ENCODE measurements at places on chromosomes 5 and 9.

DNA sequence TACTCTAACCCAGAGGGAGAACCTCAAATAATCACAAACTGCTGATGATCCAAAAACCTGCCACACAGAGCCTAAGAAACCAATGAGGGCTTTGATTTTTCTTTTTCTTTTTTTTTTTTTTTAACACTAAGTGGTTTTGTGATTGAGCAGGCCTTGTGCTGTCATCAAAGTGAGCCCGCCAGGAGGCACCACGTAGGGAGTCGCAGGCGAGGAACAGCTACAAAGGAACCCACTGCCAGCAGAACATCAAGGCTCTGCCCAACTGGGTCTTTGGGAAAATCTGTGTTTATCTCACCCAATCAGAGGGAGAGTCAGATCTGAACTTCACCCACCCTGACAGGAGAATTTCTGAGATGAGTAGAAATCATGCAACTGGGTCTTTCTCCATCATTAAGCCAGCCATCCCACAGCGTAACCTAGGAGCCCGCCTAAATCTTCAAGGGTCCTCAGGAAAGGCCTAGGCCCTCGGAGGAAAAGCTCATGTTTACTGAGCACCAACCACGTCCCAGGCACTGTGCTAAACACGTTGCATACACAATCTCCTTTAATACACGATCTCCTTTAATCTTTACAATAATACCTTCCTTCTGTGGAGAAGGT, 126.9 kb upstream of the FSTL4 start:
- DNase-seq = peak; percentile 10
- no peaks in the 10 kb centered on the region for H3K27me3 ChIP-seq
- no peak overlapping the region for H3K4me3 ChIP-seq
- H3K36me3 ChIP-seq = no peaks in the 10 kb centered on the region
- H3K27ac ChIP-seq = no peak overlapping the region

DNA sequence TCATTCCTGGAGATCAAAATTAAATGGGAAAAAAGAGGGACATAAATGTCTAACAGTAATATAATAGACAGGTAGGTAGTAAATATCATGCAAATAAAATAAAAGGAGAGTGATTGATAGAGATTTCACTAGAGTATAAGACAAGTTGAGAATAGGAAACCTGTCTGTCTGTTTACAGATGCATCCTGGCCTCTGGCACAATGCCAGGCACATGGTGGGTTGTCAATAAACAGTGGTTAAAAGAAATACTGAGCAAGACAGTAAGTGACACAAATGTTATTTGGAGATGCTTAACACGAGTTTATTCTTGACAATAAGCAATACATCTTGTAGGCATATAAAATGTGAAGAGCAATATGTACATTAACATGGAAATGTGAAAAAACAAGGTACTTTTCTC, 33.3 kb downstream of the RICTOR start:
- H3K4me1 ChIP-seq = no peaks in the 10 kb centered on the region
- DNase-seq = no peak
- no peak overlapping the region for H3K27ac ChIP-seq
- H3K4me3 ChIP-seq = no peak overlapping the region
- H3K27me3 ChIP-seq = no peaks in the 10 kb centered on the region
- H3K36me3 ChIP-seq = no peaks in the 10 kb centered on the region

- no peaks in the 10 kb centered on the region for H3K36me3 ChIP-seq
- no peaks in the 10 kb centered on the region for H3K27me3 ChIP-seq
- DNase-seq = no peak
- no peak overlapping the region for H3K4me3 ChIP-seq
- H3K27ac ChIP-seq = no peak overlapping the region
Observed at GRCh38 chr5:31934156-31934555, 240.0 kb downstream of the GOLPH3 start.

DNA sequence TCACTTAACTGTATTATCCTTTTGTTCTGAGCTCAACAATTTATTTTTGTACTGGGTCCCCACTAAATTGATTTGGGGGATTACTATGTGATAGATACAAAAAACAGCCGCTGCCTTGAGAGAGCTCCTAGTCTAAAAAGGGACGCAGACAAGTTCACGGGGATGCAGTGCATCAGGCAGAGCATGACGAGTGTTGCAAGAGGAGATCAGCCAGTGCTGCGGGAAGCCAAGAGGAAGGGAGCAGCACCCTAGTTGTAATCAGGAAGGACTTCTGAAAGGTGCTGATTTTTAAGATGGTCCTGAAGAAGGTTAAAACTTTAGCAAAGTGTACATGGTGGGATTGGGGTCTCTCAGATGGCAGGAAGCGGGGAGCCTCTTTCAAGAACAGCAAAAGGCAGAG, 15.8 kb downstream of the GALNT10 start:
- H3K27ac ChIP-seq = no peak overlapping the region
- no peaks in the 10 kb centered on the region for H3K36me3 ChIP-seq
- no peak overlapping the region for H3K4me3 ChIP-seq
- DNase-seq = no peak
- no peaks in the 10 kb centered on the region for H3K27me3 ChIP-seq

DNA sequence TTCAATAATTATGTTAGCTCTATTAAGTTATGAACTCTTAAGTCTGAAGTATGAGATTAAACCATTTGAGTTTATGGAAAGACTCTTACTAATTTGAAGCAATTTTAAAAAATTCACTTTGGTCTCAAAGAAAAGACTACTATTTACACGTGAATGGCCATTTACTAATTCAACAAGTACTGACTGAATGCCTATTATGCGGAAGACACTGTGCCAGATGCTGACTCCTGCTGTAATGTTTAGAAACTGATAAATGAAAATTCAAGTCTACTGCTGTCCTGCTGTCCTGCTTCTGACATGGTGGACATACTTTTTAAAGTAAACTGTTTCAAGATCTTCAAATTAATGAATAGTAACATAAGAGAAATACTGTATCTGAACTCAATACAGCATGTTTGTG, 116.2 kb downstream of the MPDZ start:
- H3K27me3 ChIP-seq = no peaks in the 10 kb centered on the region
- no peak overlapping the region for H3K27ac ChIP-seq
- DNase-seq = no peak

DNA sequence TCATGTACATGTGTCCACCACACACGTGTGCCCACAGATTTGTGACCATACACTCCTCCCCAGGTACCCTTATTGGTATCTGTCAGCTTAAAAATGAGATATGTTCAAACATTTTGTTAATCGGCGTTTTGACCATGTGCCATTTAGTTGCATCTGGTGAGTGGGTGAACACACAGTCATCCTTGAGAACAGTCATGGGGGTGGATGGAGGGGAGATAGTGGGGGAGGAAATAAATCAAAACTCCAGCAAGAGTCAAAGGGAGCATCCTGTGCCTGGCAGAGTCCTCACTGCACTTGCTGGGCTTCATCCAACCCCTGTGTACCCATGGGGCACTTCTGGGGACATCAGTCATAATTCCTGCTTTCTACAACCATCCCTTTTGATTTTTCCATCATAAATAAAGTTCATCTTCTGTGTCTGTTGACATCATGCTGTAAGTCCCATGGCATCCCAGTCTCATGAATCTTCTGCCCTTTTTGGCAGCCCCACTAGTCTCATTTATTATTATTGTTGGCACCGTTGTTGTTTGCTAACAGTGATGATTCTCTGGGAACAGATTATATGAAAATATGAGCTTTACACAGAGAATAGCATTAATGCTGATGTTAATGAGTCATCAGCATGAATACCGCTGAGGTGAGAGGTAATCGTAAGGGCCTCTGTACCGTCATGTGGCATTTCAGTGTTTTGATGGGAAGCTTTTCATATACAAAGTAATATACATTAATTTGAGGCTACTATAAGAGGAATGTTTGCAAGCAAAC, 24.4 kb upstream of the CLK4 start:
- H3K4me3 ChIP-seq = no peak overlapping the region
- no peaks in the 10 kb centered on the region for H3K4me1 ChIP-seq
- no peak overlapping the region for H3K27ac ChIP-seq
- no peak for DNase-seq
- H3K27me3 ChIP-seq = no peaks in the 10 kb centered on the region
- no peaks in the 10 kb centered on the region for H3K36me3 ChIP-seq

- no peak overlapping the region for H3K4me3 ChIP-seq
- H3K27me3 ChIP-seq = no peaks in the 10 kb centered on the region
- no peaks in the 10 kb centered on the region for H3K4me1 ChIP-seq
- no peaks in the 10 kb centered on the region for H3K36me3 ChIP-seq
- no peak for DNase-seq
- H3K27ac ChIP-seq = no peak overlapping the region
Observed at GRCh38 chr5:74990194-74990593, 62.2 kb downstream of the GCNT4 start.

DNA sequence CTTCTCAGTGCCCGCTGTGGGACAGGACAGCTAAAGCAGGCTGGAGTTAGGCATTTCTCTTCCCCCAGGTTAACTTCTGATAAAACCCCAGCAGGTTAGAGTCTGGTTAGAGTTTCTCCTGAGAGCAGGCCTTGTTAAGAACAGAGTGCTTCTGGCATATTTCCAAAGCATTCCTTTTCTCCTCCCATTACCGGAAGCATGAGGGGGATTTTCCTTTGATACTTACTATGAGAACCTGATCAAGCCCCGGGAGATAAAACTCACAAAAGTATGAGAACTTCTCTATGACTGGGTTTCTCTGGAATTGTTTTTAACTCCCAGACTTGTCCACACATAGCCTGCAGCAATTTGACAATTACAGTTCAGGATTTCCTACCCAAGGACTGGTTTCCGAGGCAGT, 77.4 kb upstream of the MAST4 start:
- H3K27me3 ChIP-seq = no peaks in the 10 kb centered on the region
- DNase-seq = no peak
- H3K4me1 ChIP-seq = no peaks in the 10 kb centered on the region

DNA sequence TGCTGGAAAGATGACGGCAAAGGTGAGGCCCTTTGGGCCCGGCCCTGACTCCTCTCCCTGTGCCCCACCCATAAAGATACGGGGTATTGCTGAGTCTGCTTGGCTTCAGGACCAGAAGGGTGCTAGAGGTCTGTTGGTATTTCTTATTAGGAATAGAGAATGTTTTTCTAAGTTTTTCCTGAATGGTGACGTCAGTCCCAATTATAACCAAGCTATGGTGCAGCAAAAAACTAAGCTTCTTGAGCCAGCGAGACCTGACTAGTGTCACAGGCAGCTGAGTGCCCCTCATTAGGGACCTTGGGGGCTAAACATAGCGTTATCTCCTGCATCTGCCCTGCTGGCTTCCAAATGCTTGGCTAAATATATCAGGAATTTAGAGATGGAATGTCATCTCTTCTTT, 151.0 kb upstream of the TBC1D2 start:
- no peaks in the 10 kb centered on the region for H3K27me3 ChIP-seq
- peaks cover 4% of the 10 kb centered on the region for H3K4me1 ChIP-seq
- H3K27ac ChIP-seq = no peak overlapping the region
- no peak for DNase-seq

GRCh38 chr9:136055715-136056545, 39.2 kb downstream of the NACC2 start:
- peaks cover 16% of the 10 kb centered on the region for H3K4me1 ChIP-seq
- H3K27ac ChIP-seq = no peak overlapping the region
- no peaks in the 10 kb centered on the region for H3K27me3 ChIP-seq
- DNase-seq = no peak
- H3K4me3 ChIP-seq = no peak overlapping the region

- DNase-seq = no peak
- H3K27ac ChIP-seq = no peak overlapping the region
- H3K4me3 ChIP-seq = no peak overlapping the region
Observed at GRCh38 chr5:60639544-60639943, 60.4 kb downstream of the DEPDC1B start.

GRCh38 chr9:27750566-27750965, 177.3 kb upstream of the C9orf72 start:
- H3K27ac ChIP-seq = no peak overlapping the region
- H3K4me3 ChIP-seq = no peak overlapping the region
- H3K4me1 ChIP-seq = peaks cover 7% of the 10 kb centered on the region
- H3K27me3 ChIP-seq = no peaks in the 10 kb centered on the region
- DNase-seq = no peak
- no peaks in the 10 kb centered on the region for H3K36me3 ChIP-seq

DNA sequence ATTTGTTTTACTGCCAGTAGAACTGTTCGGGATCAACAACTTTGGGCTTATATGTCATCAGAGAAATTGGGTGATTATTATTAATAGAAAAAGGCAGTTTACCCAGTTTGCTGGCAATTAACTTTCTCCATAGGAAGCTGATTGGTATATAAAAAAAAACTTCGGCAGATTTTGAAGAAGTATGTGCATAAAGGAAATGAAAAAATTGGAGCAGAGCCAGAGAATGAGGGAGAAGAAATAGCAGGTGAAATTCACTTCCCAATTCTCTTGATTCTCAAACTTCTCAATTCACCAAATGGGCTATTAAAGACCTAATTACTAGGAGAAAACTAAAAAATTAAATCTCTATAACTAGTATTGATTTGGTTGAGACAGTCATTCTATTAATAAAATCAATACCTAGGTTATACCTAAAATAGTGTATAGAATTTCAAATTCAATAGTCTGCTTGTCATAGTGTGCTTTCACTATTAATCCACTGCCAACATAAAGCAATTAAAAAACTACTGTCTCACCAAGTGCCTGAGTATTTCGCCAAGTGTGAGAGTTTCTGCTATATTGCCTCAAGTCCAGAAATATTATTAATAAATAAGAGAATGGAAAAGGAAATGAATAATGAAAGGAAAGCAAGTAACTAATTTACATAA, 47.5 kb downstream of the STX17 start:
- H3K4me1 ChIP-seq = no peaks in the 10 kb centered on the region
- no peaks in the 10 kb centered on the region for H3K36me3 ChIP-seq
- DNase-seq = no peak
- no peaks in the 10 kb centered on the region for H3K27me3 ChIP-seq
- no peak overlapping the region for H3K27ac ChIP-seq

DNA sequence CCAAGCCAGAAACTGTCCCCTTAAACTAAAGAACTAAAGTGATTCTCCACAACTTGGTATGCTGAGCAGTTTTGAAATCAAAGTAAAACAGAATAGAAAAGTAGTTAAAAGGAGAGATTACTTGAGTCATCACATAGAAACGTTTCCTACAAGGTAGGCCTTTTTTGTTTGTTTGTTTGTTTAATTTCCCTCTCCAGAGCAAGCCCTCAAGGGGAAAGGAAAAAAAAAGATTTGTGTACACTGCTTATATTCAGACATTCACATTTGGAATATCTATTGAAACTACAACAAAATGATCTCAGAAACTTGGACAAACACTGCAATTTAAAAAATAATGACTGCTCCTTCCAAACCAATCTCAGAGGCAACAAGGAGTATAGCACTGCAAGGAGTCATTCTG, 304.7 kb upstream of the NREP start:
- H3K4me1 ChIP-seq = no peaks in the 10 kb centered on the region
- no peaks in the 10 kb centered on the region for H3K27me3 ChIP-seq
- no peak overlapping the region for H3K27ac ChIP-seq
- H3K36me3 ChIP-seq = no peaks in the 10 kb centered on the region
- no peak overlapping the region for H3K4me3 ChIP-seq
- DNase-seq = no peak

DNA sequence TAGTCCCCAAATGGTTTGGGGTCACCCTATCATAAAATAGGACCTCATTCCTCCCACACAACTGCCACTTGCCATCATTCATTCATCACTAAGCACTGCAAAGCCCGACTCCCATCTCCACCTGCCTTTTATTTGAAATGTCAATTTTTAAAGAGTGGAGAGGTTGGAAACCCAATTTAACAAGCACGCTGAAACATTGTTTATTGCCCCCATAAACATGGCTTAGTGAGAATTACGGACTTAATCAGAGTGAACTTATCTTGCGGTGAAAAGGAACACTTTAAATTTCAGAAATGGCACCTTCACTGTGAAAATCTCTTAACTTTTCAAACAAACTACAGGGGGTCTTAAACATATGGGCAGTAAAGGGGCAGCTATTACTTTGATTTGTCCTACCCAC, 241.1 kb downstream of the CRB2 start:
- no peak overlapping the region for H3K4me3 ChIP-seq
- H3K36me3 ChIP-seq = no peaks in the 10 kb centered on the region
- no peak for DNase-seq
- H3K27ac ChIP-seq = no peak overlapping the region
- H3K4me1 ChIP-seq = peaks cover 5% of the 10 kb centered on the region

Data from H1 (cell line).